ENCODE measurements at places on chromosomes 3 and 15.
A peak's percentile ranks its signal among the peaks of the same experiment; 100 is the strongest.

GRCh38 chr3:2543247-2543646 is 444.6 kb downstream of the CNTN4 start:
- peak; percentile 29 for DNase-seq

- DNase-seq: no peak
Measured at GRCh38 chr15:50513001-50513400, 33.5 kb downstream of the USP50 start.

- DNase-seq: no peak
Measured at GRCh38 chr3:56833022-56833421, 31.3 kb upstream of the ARHGEF3 start.

- no peak for DNase-seq
Measured at GRCh38 chr3:65844370-65844769, 194.3 kb downstream of the MAGI1 start.

GRCh38 chr15:70156671-70157271 is 59.1 kb upstream of the TLE3 start:
- no peak for DNase-seq

GRCh38 chr15:47442371-47442770 is 274.9 kb upstream of the SEMA6D start:
- no peak for DNase-seq

GRCh38 chr15:45670091-45670490 is 35.3 kb downstream of the SQOR start:
- no peak for DNase-seq

- DNase-seq: no peak
Measured at GRCh38 chr3:143605233-143605950, 242.9 kb downstream of the SLC9A9 start.

DNA sequence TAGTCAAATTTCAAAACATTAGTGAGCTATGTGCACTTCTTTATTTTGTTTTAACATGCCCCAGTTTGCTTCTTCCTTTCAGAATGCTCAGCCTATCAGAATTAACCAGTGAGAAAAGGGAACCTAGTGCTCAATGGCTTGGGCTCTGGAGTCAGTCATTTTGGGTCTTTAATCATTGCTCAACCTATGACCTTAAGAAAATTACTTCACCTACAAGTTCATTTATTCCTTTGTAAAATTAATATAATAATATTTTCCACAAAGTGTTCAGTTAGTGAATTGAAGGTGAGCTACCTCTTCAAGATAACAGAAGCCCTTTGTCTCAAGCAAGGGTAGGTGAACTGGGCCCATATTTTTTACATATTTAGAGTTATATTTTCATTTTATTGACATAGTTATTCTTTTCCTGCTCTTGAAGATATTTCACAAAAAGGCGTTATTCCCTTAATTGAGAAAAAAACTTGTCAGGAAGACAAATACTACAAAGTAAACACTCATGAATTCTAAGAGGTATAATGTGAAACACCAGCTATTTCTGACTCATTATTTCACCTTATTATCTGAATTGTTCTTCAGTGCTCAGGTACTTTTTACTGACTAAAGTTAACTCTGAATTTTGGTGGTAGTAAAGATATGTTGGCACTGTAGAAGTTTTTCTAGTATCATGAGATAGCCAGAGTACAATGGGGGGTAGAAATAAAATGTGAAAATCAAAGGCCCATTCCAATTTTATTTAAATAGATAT is 415.5 kb downstream of the NAALADL2 start:
- peak; percentile 69 for DNase-seq

DNA sequence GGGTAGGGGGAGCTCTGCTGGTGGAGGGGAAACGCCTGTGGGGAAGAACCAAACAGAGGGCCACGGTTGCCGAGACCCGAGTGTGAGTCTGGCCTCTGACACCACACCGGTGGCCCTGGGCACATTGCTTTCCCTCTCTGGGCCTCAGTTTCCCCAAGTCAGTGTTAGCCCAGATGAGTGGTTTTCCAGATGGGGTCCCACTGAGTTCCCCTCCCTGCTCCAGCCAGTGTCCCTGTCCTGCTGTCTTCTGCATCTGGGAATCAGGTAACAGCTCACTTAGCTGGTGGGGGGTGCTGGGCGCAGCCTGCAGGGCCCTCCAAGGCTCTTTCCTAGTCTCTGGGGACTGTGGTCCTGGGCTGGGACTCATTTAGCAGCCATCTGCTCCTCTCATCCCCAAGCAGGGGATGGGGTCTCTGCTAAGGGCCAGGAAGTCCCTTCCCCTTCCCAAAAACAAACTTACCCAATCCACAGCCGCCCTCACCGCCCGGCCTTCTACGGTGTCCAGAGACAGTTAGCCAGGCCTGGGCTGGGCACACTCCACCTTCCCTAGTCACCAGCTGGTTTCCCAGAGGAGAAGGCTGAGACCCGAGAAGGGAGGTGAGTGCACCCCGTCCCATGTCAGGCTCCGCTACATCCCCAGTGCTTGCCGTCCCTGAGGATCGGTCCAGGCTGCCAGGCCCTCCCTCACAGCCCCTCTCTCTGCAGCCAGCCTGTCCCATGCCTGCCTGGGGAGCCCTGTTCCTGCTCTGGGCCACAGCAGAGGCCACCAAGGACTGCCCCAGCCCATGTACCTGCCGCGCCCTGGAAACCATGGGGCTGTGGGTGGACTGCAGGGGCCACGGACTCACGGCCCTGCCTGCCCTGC is 676 bp downstream of the GP9 start:
- no peak for DNase-seq

- no peak for DNase-seq
Measured at GRCh38 chr3:160227419-160227818, 2.2 kb downstream of the C3orf80 start.

DNA sequence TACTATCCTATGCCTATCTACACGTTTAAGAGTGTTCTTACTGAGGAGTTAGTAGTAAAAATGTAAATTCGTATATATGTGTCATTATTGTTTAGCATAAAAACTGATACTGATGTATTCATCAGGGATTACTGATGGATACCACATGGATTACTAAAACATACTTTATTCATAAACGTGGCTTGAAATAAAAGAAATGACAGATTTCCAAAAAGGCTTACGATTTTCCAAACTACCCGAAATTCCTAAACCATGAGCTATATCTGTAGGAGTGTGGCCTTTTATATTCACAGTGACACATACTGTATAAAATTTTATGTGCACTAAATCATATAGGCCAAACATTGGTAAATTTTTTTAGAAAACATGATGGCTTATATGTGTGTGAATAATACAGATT is 6.9 kb downstream of the TSC22D2 start:
- DNase-seq: no peak

DNA sequence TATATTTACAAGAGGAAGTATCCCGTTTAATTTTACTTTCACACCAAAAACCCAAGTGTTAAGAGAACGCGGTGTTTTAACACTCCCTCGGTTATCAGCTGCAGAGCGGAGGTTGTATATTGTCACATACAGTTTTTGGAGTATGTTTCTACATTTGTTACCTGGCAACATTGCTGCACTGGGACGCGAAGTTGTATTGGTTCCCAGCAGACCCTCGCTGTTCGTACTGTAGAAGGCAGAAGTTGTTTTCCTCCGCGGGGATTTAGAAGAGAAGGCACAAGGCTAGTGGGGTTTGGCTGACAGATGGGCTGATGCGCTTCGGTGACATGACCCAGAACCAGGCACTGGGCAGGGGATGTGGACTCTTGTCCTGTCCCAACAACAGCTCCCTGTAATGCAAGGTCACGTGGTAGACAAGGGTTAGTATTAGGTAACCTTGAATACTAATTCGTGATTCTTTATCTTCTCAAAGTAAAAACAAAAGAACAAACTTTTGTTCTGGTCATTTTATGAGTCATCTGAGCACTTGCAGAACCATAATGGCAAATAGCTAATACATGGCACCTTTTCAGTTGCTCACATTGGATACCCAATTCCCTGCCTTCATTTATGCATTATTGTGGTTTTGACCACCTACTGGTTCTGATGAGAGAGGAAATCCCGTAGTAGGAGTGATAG is 230.4 kb upstream of the BHLHE40 start:
- no peak for DNase-seq

GRCh38 chr3:116561529-116561928 is 116.2 kb upstream of the LSAMP start:
- DNase-seq: no peak

- DNase-seq: no peak
Measured at GRCh38 chr3:42569593-42570142, 12.1 kb downstream of the SEC22C start.

DNA sequence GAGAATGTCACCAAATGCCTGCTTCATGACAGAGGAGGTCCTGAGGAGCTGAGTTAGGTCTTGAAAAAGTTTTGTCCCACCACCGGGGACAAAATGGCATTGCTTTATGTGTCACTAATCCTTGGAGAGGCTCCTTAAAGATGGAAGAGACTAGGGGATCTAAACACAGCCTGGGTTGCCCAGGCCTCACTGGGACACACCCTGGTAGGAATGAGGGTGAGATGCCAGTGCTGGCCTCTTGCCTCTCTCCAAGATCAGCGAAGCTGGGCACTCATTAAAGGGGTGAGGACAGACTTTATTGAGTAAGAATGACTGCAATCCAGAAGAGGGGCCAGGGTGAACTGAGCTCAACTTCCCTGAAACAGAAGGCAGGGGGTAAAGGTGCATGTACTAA is 58.5 kb upstream of the KLF13 start:
- no peak for DNase-seq

DNA sequence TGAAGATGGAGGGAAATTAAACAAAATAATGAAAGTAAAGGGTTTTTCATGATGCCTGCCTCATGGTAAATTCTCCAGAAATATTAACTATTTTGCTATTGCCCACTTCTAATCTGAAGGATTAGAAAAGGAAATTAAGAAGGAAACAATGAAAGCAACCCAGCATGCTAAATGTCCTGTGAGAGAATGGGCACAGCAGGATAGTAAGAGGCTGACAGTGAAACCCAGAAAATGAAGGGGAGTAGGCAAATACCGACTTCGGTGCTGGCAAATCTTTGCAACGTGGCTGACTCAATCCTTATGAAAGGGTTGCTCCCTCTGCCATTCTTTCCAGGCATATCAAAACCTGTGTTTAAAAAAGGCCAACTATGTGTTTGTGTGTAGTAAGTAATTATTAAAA is 147.5 kb upstream of the SYNPR start:
- DNase-seq: no peak

- DNase-seq: no peak
Measured at GRCh38 chr3:107981471-107982111, 109.2 kb downstream of the CD47 start.

- no peak for DNase-seq
Measured at GRCh38 chr3:45225465-45226205, 452 bp downstream of the TMEM158 start.

DNA sequence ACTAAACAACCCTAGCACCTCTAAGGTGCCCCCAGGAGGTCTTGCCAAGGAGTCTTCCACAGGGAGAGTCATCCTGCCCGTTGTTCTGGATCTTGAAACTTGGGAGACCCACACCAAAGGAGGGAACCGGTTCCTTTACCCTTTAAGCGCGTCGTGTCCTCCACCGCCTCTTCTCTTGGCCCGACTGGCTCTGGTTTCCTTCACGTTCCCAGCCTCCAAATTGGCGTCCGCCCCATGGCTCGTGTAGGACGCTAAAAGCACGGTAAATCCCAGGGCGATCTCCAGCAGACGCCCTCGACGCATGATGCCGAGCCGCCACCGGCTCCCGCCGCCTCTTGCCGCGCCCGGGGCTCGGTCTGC is 1.1 kb downstream of the FBN1 start:
- DNase-seq: no peak

- DNase-seq: no peak
Measured at GRCh38 chr3:196621611-196622010, 17.9 kb upstream of the NRROS start.

- DNase-seq: no peak
Measured at GRCh38 chr3:189683546-189684255, 52.5 kb downstream of the TP63 start.

DNA sequence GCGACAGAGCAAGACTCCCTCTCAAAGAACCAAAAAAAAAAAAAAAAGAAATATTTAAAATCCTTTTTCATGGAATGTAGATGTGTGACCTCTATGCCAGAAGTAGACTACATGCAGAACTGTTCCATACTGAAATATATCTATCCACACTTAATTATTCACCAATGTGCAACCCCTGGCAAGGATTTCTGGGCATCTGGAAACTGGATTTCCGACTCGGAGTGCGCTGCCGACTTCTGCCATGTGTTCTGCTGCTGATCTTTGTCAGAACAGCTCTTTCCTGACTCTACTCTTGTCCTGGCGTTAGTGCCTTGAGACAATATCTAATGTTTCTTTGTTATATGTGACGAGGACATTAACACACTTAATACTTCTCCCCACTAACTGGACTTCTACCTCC is 11.7 kb downstream of the LIPH start:
- DNase-seq: no peak

DNA sequence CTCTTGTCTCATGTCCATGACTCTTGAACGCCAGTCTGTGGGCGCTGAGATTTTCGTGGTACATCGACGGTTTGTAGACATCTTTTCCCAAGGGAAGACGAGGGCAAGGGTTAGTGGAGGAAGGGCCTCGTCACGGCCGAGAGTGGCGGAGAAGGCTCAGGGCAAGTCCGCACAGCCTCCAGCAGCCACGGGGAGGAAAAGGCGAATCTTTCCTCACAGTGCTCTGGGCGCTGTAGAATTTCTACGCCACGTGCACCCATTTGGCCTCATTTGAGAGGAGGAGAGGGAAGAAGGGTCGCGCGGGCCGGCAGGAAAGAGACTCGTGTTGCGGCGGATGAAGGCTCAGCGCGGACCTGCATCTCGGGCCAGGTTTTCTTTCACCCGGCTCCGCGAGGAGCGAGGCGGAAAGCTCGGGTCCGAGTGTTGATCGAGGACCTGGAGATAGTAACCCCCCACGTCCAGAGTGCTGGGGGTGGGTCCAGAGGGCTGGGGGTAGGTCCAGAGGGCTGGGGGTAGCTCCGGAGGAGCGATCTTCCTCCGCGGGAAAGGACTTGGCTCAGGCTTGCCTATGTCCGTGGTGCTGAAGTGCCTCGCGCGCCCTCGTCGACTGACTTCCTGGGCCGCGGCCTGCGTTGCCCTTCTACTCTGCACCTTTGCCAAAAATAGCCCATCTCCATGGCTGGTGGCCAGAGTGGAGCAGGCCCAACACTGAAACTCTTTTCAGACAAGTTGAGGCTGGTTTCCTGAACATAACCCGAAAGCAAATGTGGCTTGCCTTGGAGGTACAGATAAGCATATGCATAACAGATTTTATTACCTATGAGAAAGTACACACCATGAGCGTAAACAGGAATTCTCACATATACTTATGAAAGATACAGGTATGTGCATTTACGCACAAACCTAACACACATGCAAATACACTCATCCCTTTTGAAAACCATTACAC is 1.1 kb downstream of the SLC35G2 start:
- DNase-seq: no peak

DNA sequence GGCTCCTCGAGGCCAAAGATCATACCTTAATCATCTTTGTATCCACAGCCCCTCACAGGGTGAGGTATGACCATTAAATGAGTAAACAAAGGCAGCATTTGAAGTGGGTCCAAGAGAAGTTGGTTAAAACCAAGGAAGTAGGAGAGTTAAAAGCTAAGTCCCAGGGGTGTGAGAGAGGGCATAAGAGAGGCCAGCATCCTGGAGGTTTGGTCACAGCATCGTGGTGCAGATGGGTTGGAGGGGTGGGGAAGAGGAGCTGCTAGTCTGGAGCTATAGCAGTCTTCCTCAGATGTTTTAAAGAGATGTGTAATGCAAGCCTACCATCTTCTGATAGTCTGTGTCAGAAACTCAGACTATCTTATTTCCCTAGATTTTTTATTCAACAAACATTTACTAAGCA is 155.2 kb downstream of the GHSR start:
- no peak for DNase-seq
